NCI-H2171 treated with DMSO at 0.1 percent for 48 hours (cell line): ENCODE measurements at places on chromosomes 5 and 9.

- no peak for DNase-seq
Observed at GRCh38 chr5:177023303-177023664, 788 bp downstream of the ZNF346 start.

DNA sequence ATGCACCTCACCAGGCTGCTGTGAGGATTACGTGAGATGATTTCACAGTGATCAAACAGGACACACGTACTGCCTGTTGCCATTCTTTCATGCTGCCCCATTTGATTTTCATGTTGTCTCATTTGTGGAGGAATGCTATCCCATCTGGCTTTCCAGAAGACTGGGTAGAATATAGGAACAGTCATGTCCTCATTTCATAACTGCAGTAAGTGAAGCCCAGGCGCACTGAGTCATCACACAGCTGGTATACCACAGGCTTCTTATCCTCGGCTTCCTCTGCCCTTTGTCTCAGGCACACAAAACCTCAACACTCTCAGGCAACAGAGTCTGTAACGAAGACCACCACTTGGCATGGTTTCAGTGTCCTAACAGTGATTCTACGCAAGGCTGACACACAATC, 62.3 kb downstream of the LHFPL2 start:
- no peak for DNase-seq

DNA sequence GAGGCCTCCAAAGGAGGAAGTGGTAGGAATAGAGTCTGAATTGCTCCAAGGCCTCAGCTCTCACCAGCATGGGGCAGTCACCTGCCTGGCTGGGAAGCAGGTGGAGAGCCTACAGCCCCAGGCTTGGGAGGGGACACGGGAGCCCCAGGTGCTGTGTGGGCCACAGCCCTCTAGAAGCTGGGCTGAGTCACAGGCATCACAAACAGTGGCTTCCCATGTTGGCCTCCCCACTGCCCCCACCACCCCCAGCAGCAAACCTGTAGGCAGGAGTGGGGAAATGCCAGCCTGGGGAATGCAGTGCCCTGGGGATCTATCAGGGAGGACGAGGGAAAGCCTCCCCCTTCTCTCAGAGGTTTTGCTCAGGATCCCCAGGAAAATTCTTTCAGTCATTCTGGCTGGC, 309.6 kb downstream of the SLIT3 start:
- DNase-seq: no peak

GRCh38 chr9:136140046-136140445, 21.4 kb upstream of the TMEM250 start:
- no peak for DNase-seq

DNA sequence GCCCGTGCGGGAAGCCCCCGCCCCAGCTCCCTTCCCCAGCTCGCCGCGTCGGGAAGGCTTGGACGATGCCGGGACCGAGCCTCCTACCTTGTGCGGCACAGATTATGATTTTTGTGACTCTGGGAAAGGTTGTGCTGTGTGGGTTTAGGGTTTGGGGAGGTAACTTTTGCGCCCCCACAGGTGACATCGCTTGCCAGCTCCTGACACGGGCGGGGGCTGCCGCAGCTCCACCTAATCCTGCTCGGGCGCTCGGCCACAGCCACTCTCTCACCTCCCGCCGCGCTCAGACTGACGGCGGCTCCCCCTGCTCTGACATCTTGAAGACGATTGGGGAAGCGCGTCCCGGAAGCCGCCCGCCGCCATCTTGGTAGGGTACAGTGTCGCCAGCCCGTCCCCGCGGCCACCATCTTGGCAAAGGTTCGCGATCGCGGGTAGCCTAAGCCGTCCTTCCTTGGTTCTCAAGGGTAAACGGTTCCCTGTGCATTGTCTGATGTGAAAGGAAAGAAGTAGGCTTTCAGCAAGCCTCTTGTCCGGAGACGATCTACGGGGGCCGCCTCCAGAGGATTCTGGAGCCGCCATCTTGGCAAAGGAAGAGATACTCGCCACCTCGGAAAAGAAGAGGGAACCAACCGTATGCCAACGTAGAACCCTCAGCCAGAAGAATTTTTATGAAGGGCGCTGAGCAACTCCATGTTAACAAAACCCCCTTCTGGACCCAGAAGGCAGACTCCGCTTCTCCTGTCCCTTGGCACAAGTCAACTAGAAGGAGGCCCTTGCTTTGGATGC, 1.8 kb upstream of the NR3C1 start:
- DNase-seq: peak; percentile 91

DNA sequence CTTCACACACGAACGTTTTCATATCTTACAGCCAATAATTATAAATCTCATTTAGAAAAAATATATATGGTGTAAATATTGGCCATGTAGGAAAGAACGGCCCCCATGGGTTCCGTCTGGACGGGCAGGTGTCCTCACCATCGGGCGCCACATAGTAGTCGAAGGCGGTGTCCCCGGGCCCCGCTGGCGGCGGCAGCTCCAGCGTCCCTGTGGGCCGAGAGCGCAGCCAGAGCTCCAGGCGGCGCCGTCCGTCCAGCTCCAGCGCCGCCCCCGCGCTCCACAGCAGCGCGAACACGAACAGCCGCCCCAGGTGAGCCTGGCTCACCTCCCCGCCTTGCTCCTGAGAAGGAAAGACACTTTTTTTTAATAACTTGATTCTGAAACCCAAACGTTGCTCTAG, 134.6 kb downstream of the DNAH5 start:
- no peak for DNase-seq

- no peak for DNase-seq
Observed at GRCh38 chr5:16076657-16077056, 102.9 kb downstream of the MARCHF11 start.

DNA sequence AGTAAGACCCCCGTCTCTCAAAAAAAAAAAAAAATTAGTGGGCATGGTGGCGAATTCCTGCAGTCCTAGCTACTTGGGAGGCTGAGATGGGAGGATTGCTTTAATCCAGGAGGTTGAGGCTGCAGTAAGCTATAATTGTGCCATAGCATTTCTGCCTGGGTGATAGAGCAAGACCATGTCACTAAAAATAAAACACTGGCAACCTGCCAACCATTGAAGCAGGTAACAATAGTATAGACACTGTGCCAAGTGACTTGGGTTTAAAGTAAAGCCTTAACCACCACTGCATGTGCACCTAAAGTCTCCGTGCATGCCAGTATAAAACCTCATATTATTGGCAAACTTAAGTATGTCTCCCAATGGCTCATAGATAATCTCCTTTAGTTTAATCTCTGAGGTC, 3.4 kb upstream of the APBA1 start:
- DNase-seq: peak; percentile 20

DNA sequence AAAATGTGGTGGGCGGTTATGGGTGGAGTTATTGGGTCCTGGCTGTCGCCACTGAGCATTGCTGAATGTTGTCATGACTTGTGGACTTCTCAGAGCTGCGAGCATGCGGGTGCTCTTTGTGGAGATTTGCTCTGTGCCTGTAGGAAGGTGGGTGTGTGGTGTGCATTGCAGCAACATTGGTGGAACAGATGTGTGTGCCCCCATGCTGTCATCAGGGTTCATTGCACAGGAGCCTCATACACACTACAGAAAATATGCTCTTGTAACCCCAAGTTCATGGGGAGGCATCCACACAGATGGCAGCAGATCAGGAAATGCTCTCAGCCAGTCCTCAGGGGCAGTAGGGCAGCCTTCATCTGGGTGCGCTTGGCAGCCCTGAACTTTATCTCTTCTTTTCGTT, 55.9 kb upstream of the PHF2 start:
- peak; percentile 34 for DNase-seq

DNA sequence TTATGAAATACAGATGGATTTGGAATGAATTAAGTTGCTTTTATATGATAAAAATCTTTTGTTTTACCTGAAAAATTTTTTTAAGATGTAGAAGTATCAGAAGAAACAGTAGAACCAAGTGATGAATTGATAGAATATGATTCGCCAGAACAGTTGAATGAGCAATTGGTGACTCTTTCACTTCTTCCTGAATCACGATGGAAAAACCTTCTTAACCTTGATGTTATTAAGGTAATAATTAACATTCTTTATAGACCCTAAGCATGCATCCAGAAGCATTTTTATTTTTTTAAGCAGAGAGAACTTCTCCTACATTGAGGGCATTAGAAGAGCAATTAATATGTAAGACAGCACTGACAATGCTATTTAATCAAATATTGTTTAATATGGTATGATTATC, 28.8 kb downstream of the WDR36 start:
- DNase-seq: no peak

- DNase-seq: peak; percentile 28
Observed at GRCh38 chr9:73081979-73082657, 69.5 kb upstream of the ANXA1 start.

GRCh38 chr9:18911714-18912342, 121.2 kb downstream of the SAXO1 start:
- DNase-seq: no peak

GRCh38 chr9:101668421-101668820, 70.0 kb downstream of the GRIN3A start:
- no peak for DNase-seq

DNA sequence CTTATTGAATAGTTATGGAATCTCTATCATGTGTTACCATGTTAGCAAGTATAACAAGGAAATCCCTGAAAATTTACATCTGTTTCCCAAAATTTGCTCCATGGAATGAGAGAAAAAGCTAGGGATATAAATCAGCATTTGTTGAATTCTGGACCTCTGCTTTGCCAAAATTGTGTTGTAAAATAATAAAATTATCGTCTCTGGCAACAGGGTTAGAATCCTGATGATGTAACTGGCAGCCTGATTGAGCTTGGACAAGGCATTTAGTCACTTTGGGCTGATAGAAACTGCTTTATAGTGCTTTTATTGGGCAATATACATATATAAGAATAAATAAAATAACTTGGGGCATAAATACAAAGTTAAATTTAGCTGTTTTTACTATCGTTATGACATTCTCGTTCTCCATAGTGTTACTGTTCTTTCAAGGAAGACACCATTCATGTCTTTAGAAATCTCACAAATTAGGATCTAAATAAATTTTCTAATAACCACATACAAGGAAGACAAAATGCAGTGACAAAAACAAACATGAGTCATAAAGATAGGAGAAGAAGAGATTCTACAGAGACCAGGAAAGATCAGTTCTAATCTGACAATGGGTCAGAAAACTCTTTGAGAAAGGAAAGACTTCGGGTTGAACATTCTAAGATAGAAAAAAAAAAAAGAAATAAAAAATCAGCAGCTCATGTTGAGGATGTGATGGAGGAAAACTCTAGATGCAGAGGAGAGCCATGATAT, 145.0 kb upstream of the CDH10 start:
- no peak for DNase-seq

- no peak for DNase-seq
Observed at GRCh38 chr5:94832685-94833084, 214.2 kb downstream of the SLF1 start.

GRCh38 chr9:114853071-114853855, 47.4 kb upstream of the TNFSF15 start:
- no peak for DNase-seq

- DNase-seq: no peak
Observed at GRCh38 chr5:36156619-36157018, 4.7 kb downstream of the SKP2 start.

DNA sequence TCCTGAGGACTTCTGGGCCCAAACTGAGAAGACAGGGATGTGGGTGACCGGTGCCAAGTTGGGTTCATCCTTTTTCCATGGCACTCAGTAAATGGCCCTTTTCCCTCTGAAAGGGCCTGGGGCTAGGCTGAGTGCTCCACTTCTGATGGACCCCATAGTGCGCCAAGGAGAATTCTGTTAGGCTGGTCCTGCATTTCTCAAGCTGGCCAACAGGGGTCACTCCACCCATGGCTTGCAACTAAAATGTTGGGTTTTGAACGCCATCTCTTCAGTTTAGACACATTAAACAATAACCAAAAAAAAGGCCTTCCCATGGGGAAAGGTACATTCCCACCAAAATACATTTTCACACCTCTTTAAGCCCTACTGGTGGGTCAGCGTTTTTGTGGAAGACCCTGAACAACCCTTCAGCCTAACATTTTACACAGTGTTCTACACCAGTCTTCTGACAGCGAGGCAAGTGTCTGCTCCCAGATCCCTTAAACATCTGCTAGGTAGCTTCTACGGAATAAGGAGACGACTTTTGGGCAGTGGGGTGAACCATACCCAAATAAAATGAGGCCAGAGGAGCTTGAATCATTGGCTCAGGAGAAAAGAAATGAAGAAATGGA, 27.3 kb downstream of the CNTFR start:
- DNase-seq: no peak

GRCh38 chr5:75072061-75072460, 19.7 kb upstream of the GCNT4 start:
- no peak for DNase-seq

- peak; percentile 41 for DNase-seq
Observed at GRCh38 chr9:127445851-127446712, 5.1 kb downstream of the RPL12 start.

DNA sequence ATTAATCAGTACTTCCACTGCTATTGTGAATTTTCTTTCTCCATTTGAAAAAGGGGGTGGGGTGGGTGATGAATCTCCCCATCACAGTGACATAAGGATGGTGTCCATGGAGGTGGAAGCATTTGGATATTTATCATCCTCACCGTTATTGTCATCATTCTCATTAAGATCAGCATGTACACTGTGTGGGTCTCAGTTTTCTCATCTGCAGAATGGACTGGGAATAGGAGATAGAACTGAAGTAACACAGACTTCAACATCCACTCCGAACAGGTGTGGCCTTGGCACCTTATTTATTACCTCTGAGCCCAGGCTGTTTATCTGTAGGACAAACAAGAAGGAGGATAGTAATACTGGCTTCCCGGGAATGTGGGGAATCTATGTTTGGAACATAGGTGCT, 165.9 kb downstream of the PAPPA start:
- DNase-seq: no peak

- no peak for DNase-seq
Observed at GRCh38 chr5:175059687-175060211, 335.4 kb downstream of the MSX2 start.

GRCh38 chr5:15266229-15266628, 233.8 kb upstream of the FBXL7 start:
- no peak for DNase-seq

GRCh38 chr5:152185547-152186245, 219.4 kb downstream of the NMUR2 start:
- DNase-seq: no peak

- DNase-seq: no peak
Observed at GRCh38 chr5:56466136-56466816, 233.1 kb upstream of the ANKRD55 start.

GRCh38 chr9:101512116-101512515, 21.5 kb upstream of the RNF20 start:
- no peak for DNase-seq

- peak; percentile 64 for DNase-seq
Observed at GRCh38 chr9:95131023-95131943, 186.2 kb downstream of the FANCC start.

GRCh38 chr9:20996809-20997208, 34.6 kb downstream of the HACD4 start:
- no peak for DNase-seq

DNA sequence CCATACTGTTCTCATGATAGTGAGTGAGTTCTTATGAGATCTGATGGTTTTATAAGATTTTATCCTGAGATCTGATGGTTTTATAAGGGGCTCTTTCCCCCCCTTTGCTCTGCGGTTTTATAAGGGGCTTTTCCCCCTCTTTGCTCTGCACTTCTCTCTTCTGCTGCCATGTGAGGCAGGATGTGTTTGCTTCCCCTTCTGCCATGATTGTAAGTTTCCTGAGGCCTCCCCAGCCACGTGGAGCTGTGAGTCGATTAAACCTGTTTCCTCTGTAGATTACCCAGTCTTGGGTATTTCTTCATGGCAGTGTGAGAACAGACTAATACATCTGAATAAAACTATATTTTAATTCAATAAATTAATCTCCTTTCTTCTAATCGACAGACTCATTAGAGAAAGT, 64.9 kb upstream of the ZSWIM6 start:
- no peak for DNase-seq

GRCh38 chr9:96219026-96219899, 82.7 kb downstream of the HSD17B3 start:
- DNase-seq: peak; percentile 78

- no peak for DNase-seq
Observed at GRCh38 chr5:136699651-136700050, 334.3 kb upstream of the TRPC7 start.
